Stimulated activated CD4-positive, alpha-beta T cell treated with anti-CD3 and anti-CD28 coated beads, Interleukin-4, amount 100 ng/mL, for 48 hours (primary cell): ENCODE measurements at places on chromosomes 11 and 22.
A peak's percentile ranks its signal among the peaks of the same experiment; 100 is the strongest.

DNA sequence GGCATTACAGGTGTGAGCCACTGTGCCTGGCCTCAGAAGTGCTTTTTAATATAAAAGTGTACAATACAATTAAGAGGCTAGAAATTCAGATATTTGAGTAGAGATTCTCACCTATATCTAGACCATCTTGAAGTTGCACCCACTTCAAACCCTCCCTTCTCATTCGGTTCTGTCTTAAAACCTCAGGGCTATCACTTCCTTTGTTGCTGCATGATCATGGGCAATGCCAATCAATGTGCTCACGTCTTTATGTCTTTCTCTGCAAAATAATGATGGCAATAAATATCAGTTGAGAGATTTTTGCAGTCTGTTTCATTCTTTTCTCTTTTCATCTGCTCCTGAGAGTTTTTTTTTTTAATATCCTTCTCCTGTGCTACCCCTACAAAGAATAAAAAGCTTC, 9.3 kb upstream of the NUP160 start:
- DNase-seq = no peak

DNA sequence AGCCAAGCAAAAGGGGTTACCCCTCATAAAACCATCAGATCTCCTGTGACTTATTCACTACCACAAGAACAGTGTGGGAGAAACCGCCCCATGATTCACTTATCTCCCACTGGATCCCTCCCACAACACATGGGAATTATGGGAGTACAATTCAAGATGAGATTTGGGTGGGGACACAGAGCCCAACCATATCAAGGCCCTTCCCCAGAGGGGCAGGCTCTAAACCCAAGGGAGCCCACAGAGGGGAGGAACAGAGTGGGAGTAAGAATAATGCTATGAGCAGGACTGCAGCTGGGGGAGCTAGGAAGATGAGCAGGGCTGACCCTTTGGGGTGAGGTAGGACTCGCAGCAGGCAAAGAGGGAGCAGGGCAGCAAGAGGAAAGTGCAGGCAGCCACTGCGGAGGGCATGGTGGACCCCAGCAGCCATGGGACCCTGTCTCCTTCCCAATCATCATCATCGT, 59.3 kb downstream of the CD82 start:
- DNase-seq = no peak

DNA sequence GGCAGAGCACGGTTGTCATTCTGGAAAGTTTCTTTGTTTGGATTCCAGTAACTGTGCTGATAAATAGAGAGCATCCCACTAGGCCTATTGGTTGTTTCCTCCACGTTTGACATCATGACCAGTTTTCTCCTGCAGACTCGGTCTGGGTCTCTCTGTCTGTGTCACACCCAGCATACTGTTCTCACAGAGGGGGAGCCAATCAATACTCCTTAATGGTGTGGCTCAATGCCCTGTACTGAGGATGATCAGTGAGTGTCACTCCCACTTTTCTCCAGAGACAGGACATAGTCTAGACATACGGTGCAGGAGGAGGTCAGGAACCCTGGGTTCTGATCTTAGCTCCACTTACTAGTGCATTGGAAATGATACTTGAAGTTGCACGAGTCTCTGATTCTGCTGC, 88.2 kb upstream of the BLID start:
- DNase-seq = no peak

DNA sequence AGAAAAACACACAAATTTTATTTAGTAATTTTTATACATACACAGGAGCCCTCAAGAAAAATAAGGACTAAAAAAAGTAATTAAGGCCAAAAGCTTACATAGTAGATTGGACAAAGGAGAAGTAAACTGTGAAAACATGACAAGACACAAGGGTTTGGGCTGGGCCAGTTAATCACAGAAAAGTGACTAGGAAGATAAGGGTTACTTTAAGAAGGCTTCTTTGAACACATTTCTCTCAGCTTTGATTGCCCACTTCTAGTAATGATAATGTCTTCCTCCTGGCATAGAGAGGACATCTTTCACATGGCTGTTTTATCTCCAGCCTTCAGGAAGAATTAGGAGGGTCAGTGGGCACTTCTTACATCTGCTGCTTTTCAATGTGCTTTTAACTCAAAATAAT, 3.4 kb downstream of the RNF141 start:
- no peak for DNase-seq

DNA sequence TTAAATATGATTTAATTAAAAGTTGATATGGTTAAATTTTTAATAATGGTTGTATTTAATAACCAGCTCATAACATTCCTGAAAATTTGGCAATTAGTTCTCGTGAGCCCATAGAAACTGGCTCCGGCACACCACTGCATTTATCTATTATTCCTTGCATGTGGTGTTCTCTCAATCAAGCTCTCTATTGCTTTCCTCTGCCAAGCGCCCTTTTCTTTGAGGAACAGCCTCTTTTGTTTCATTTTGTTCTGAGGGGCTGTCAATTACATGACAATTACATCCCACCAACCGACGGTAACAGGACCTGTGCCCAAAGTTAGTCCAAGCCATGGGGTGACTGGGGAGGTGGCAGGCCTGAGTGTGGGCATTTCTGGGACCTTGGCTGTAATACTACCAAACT, 8.1 kb downstream of the C11orf91 start:
- DNase-seq = no peak

- DNase-seq = no peak
These were observed 145.5 kb downstream of the TRIM29 start for GRCh38 chr11:119992171-119993051.

- no peak for DNase-seq
These were observed 98.8 kb downstream of the CRYBB2 start for GRCh38 chr22:25318081-25318823.

DNA sequence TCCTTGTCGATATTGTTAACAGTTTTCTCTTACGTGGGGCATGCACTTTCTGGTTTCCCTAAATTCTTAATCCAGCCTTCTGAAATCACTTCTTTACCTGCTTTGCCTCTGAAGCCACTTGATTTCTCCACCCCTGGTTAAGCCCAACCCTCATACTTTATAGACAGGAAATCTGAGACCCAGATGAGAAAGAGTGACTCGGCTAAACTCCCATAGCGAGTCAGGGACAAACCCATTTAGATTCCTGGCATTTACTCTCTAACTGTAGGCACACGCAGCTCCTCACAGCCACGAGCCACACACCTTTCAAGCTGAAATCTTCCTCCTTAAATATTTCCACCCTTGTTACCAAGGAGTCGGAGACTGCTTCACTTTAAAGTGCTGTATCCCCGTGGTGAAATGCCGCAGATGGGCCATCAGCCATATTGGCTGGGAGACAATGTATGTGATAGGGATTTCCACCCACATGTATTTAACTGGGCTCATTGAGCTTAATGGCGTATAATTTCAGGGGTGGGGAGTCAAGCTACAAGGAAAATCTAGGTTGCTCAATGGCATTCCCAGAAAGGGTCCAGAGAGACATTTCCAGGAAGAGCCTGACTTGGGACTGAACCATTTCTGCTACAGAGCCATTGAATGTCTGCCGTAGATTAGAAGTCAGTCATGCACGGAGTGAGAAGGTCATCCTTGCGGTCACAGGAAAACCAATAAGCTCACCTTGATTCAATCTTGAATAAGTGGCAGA, 49.9 kb upstream of the GRK3 start:
- DNase-seq = no peak

DNA sequence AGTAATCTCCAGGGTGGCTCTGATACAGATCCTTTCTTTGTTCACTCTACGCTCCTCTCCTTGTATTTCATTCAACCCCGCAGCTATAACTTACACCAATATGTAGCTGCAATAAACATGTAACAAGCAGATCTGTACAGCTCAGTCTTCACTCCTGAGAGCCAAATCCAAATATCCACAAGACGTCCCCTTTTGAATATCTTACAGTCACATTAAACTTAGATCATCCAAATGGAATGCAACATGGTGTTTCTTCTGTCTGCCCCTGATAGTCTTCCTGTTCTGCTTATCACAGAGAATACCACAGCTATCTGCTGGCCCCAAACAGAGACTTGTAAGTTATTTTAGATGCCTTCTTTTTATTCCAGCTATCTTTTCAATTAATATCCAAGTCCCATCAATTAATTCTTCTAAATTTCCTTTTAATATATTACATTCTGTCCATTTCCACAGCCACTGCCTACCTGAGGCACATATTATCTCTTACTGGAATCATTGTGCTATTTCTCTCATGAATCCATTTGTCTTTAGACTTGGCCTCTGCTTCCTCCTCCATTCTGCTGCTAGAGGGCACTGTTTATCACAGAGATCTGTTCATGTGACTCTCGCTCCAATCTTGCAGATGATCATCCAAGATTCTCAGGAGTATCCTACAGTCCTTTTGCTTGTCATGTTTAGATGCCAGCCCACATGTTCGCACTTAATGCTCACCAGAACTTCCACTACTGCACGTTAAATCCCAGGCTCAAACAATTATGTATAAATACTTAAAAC, 908.6 kb downstream of the NTM start:
- no peak for DNase-seq

GRCh38 chr11:119052163-119052814, 4.7 kb downstream of the HYOU1 start:
- no peak for DNase-seq

- no peak for DNase-seq
These were observed 3.8 kb downstream of the CSNK1E start for GRCh38 chr22:38313384-38313955.

- no peak for DNase-seq
These were observed 34.3 kb upstream of the CFAP300 start for GRCh38 chr11:102012946-102013345.

DNA sequence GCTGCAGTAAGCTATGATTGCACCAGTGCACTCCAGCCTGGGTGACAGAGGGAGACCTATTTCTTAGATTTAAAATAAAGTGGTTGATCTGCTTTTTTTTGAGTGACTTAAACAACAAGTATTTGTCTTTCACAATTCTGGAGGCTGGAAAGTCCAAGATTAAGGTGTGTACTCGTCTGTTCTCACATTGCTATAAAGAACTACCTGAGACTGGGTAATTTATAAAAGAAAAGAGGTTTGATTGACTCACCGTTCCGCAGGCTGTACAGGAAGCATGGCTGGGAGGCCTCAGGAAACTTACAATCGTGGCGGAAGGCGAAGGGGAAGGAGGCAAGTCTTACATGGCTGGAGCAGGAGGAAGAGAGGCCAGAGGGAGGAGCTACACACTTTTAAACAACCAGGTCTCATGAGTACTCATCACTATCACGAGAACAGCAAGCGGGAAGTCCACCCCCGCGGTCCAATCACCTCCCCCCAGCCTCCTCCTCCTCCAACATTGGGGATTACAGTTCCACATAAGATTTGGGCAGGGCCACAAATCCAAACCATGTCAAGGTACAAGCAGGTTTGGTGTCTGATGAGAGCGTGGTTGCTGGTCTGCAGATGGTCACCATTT, 19.7 kb upstream of the OSBPL5 start:
- no peak for DNase-seq

DNA sequence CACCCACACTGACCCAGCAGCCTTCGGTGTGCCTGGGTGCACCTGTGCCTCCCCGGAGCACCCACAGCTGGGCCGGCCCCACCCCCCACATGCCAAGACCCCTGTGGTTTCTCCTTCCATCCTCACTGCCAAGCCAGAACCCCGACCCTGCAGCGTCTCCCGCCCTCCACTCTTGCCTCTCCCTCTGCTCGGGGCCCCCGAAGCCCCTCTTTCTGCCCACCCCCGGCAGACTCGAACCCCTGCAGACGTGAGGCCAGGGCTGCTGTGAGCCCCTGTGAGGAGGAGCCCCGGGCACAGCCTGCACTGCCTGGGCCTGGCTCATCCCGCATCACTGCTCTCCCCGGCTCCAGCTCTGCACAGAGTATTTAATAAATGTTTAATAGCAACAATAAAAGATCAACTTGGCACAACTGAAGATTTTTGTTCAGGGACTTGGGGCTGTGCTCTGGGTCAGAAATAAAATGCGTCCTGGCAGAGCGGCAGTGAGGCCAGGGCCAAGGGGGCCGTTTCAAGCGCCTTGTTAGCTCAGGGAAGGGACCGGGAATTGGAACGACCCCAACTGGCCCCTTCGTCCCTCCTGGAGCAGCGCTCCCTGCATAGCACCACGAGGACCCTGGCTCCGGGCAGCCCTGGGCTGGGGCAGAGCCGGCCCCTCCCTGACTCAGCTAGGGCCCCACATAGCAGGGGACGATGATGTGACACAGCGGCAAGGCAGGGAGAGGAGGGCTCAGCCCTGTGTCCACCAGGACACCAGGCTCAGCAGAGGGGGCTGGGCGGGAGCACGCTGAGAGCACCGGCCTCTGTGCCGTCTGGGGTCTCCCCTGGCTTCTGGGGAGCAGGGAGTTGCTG, 520.8 kb downstream of the BRD1 start:
- no peak for DNase-seq

DNA sequence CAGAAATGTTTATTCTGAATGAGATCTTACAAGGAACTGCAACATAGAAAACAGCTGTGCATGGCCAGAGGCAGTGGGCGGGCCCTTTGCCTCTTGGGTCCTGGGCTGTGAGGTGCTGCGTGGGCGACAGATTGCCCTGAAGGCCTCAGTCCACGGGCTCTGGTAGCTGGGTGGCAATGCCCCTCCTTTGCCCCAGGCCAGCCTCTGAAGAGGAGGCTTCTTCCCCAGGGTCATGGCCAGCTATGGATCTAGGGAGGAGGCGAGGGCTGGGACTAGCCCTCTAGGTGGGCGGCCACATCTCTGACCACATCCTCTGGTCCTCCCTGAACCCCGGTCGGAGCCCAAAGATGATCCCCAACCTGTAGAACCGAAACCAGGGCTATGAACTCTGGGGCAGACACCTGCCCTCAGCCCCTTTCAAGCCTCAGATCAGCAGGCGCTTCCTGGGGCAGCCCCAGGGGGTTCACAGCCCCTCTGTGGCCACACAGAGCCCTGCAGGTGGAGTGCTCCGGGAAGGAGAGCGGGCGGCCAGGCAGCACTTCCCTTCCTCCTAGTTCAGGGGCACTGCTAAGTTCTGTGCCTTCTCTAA, 6.6 kb upstream of the CDC42BPG start:
- peak; percentile 35 for DNase-seq
